Glutamatergic neuron (in vitro differentiated cells): ENCODE measurements at places on chromosomes 12 and 14. TPM values are rescaled to one million over a fixed set of nuclear protein-coding genes. Genes with fewer than 3 reads are reported as not detected.

ANKRD9 gene
- 3.5 TPM for total RNA-seq

CLEC1B gene
- not detected for total RNA-seq

CCDC88C gene
- total RNA-seq = 68.0 TPM

RNF41 gene
- 72.6 TPM for total RNA-seq

HOXC13 gene
- total RNA-seq = not detected

PCBP2 gene
- total RNA-seq = 1,170 TPM

TMEM253 gene
- total RNA-seq = 0.64 TPM

KRT2 gene
- not detected for total RNA-seq

RPGRIP1 gene
- not detected for total RNA-seq

OAS2 gene
- not detected for total RNA-seq

HIGD1C gene
- total RNA-seq = not detected

KRT73 gene
- total RNA-seq = not detected

RASSF9 gene
- total RNA-seq = not detected

ARMH4 gene
- total RNA-seq = 57.1 TPM

RNASE13 gene
- total RNA-seq = not detected

CDK2 gene
- total RNA-seq = 20.5 TPM

PLEK2 gene
- not detected for total RNA-seq

A2M gene
- total RNA-seq = 346 TPM

MYL2 gene
- not detected for total RNA-seq

FOXG1 gene
- total RNA-seq = not detected

CD4 gene
- 0.17 TPM for total RNA-seq

LMBR1L gene
- 371 TPM for total RNA-seq

SERPINA3 gene
- total RNA-seq = not detected

ENDOU gene
- not detected for total RNA-seq

PRIMA1 gene
- total RNA-seq = 2.4 TPM
